Activated naive CD8-positive, alpha-beta T cell treated with anti-CD3 and anti-CD28 coated beads for 36 hours (primary cell): ENCODE measurements at places on chromosomes 2 and 18. TPM values are rescaled to one million over a fixed set of nuclear protein-coding genes. Genes with fewer than 3 reads are reported as not detected.

CPLX4 gene
- total RNA-seq: not detected

DPP10 gene
- total RNA-seq: not detected

DES gene
- 0.39 TPM for total RNA-seq

DNA sequence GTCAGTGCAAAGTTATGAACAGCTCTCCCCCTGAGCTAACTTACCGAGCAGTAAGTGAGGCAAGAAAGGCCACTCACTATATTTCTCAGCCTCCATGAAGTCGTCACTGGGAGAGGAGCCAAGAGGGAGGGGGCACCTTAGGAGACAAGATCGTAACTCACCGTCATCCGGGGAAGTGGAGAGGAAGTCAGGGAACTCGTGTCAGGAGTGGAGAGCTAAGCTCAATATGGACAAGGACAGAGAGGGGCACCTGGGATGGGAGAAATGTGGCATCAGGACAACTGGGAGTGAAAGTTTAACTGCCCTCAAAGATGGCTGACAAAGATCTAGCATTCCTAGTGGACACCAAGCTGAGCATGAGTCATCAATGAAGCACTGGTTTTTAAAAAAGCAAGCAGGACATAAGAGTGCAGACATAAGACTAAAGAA, 37.1 kb downstream of the BCL11A start:
- H3K4me1 ChIP-seq: peaks cover 17% of the 10 kb centered on the region
- no peaks in the 10 kb centered on the region for H3K36me3 ChIP-seq
- H3K27me3 ChIP-seq: peaks cover 20% of the 10 kb centered on the region
- H3K27ac ChIP-seq: no peak overlapping the region
- no peak for DNase-seq
- no peak overlapping the region for H3K4me3 ChIP-seq

SLC8A1 gene
- total RNA-seq: 0.31 TPM

G6PC2 gene
- total RNA-seq: not detected

GRCh38 chr2:2181493-2181892, 149.6 kb downstream of the MYT1L start:
- no peak overlapping the region for H3K4me3 ChIP-seq
- H3K27me3 ChIP-seq: peaks cover 9% of the 10 kb centered on the region
- DNase-seq: no peak
- no peak overlapping the region for H3K27ac ChIP-seq
- H3K36me3 ChIP-seq: no peaks in the 10 kb centered on the region

- peaks cover 19% of the 10 kb centered on the region for H3K4me1 ChIP-seq
- H3K4me3 ChIP-seq: peak overlapping the region; percentile 20
- H3K27me3 ChIP-seq: no peaks in the 10 kb centered on the region
- H3K36me3 ChIP-seq: no peaks in the 10 kb centered on the region
Observed at GRCh38 chr18:77004555-77005380, 127.8 kb downstream of the MBP start.

DNA sequence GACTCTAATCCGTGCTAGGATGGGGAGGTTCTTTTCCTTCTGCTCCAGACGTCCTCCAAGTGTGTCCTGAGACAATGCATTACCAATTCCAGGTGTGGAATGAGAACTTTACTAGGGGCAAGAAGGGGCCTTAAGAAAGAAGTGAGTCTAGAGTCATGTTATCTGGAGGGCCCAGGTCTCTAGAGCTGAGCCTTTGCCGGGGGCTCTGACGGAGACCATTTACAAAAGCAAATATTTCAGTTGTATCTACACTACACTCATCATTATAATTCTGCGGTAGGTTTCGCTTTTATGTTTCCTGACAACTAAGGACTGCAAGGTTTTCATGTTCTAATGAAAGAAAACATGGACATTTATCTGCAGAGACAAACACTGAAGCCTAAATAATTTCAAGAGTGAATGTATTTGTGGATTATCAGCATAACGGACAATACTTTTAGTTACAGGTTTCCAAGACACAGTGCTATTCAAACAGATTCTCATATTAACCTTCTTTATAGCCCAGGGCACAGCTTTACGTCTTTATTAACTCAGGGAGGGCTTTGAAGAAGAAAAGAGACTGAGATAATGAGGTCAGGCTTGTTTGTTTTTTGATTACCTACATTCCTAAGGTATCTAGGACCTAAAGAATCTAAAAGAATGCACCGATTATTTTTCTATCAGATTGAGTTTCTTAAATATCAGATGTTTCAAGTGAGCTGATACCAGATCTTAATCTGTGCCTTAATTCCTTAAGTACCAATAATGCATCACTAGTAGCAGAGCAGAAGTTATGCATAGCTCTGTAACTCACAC, 15.0 kb upstream of the LAMA1 start:
- H3K4me3 ChIP-seq: no peak overlapping the region
- H3K27me3 ChIP-seq: no peaks in the 10 kb centered on the region
- H3K4me1 ChIP-seq: no peaks in the 10 kb centered on the region
- no peak for DNase-seq
- no peaks in the 10 kb centered on the region for H3K36me3 ChIP-seq

DNA sequence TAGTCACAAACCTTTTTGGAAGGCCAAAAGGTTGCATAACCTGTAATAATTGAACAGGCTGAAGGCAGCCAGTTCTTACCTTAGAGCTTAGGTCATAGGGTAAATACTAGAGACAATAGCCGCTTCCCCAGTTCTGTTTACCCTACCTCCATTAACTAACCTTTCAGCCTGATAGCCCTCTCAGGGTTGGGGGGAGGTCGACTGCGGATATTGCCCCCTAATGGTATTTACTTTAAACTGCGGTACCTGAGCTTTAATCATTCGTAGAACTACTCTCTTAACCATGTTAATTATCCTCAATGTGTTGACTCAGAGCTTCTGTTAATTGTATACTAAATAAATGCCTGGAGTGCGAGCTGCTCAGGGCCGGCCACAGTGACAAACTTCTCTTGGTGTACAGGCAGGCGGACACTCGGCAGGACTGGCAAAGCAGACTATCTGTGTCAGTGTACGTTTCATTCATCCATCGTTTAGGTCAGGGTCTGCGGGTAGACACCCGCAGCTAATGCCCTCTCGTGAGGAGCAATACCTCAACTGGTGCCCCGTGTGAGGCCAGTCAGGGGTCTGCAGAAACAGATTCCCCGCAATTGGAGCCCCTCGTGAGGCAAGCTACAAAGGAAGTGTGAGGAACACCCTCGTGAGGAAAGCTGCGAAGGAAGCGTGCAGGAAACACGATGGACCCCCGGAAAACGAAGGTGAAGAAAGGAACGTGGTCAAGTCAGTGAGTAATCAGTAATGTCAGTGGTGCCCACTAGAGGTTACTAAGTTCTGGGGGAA, 115.3 kb upstream of the SCN7A start:
- no peak overlapping the region for H3K4me3 ChIP-seq
- H3K4me1 ChIP-seq: peaks cover 11% of the 10 kb centered on the region
- no peaks in the 10 kb centered on the region for H3K36me3 ChIP-seq
- H3K27ac ChIP-seq: no peak overlapping the region
- H3K27me3 ChIP-seq: peaks cover 44% of the 10 kb centered on the region
- no peak for DNase-seq

GRCh38 chr2:133504566-133505505, 63.4 kb downstream of the NCKAP5 start:
- no peaks in the 10 kb centered on the region for H3K36me3 ChIP-seq
- H3K27me3 ChIP-seq: no peaks in the 10 kb centered on the region
- no peak for DNase-seq
- H3K4me1 ChIP-seq: no peaks in the 10 kb centered on the region

DNA sequence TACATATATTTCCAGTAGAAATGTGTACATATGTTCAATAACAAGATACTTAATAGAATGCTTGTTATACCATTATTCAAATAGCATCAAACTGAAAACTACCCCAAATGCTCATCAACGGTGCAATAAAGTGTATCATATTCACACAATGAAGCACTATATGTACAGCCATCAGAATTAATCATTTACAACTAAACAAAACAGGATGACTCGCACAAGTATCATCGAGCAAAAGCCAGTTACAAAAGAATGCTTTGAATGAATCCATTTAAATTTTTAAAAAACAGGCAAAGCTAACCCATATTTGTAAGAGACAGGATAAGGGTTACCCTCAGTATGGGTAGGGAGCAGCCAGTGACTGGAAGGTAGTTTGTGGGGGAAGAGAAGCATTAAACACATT, 132.8 kb upstream of the PDE1A start:
- H3K4me3 ChIP-seq: no peak overlapping the region
- H3K27me3 ChIP-seq: peaks cover 5% of the 10 kb centered on the region
- no peak for DNase-seq
- no peak overlapping the region for H3K27ac ChIP-seq
- no peaks in the 10 kb centered on the region for H3K4me1 ChIP-seq

DNA sequence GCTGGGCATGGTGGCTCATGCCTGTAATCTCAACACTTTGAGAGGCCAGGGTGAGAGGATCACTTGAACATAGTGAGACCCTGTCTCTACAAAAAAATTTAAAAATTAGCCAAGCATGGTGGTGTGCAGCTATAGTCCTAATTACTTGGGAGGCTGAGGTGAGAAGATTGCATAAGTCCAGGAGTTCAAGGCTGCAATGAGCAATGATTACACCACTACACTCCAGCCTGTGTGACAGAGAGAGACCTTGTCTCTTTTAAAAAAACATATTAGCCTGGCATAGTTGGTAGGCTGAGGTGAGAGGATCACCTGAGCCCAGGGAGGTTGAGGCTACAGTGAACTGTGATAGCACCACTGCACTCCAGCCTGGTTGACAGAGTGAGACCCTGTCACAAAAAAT, 13.7 kb downstream of the TRAPPC8 start:
- H3K27me3 ChIP-seq: no peaks in the 10 kb centered on the region
- no peak overlapping the region for H3K4me3 ChIP-seq
- H3K36me3 ChIP-seq: peaks cover 22% of the 10 kb centered on the region
- no peak overlapping the region for H3K27ac ChIP-seq
- DNase-seq: no peak
- H3K4me1 ChIP-seq: peaks cover 9% of the 10 kb centered on the region

- peaks cover 8% of the 10 kb centered on the region for H3K27me3 ChIP-seq
- H3K4me1 ChIP-seq: no peaks in the 10 kb centered on the region
- H3K36me3 ChIP-seq: no peaks in the 10 kb centered on the region
- DNase-seq: no peak
Observed at GRCh38 chr2:16716024-16716423, 50.4 kb upstream of the CYRIA start.

- H3K36me3 ChIP-seq: peaks cover 2% of the 10 kb centered on the region
- H3K4me1 ChIP-seq: peaks cover 38% of the 10 kb centered on the region
- no peak for DNase-seq
- no peak overlapping the region for H3K27ac ChIP-seq
- H3K27me3 ChIP-seq: peaks cover 6% of the 10 kb centered on the region
Observed at GRCh38 chr2:100137318-100137717, 5.1 kb downstream of the AFF3 start.

- H3K4me1 ChIP-seq: no peaks in the 10 kb centered on the region
- no peak overlapping the region for H3K27ac ChIP-seq
- no peaks in the 10 kb centered on the region for H3K36me3 ChIP-seq
- no peak for DNase-seq
- H3K4me3 ChIP-seq: no peak overlapping the region
Observed at GRCh38 chr2:173762221-173762620, 203.0 kb downstream of the SP3 start.

GRCh38 chr2:75705921-75706320, 4.8 kb downstream of the GCFC2 start:
- peaks cover 24% of the 10 kb centered on the region for H3K4me1 ChIP-seq
- H3K27ac ChIP-seq: no peak overlapping the region
- no peaks in the 10 kb centered on the region for H3K27me3 ChIP-seq
- no peak overlapping the region for H3K4me3 ChIP-seq

GAREM1 gene
- not detected for total RNA-seq

DOCK10 gene
- 159 TPM for total RNA-seq

DNA sequence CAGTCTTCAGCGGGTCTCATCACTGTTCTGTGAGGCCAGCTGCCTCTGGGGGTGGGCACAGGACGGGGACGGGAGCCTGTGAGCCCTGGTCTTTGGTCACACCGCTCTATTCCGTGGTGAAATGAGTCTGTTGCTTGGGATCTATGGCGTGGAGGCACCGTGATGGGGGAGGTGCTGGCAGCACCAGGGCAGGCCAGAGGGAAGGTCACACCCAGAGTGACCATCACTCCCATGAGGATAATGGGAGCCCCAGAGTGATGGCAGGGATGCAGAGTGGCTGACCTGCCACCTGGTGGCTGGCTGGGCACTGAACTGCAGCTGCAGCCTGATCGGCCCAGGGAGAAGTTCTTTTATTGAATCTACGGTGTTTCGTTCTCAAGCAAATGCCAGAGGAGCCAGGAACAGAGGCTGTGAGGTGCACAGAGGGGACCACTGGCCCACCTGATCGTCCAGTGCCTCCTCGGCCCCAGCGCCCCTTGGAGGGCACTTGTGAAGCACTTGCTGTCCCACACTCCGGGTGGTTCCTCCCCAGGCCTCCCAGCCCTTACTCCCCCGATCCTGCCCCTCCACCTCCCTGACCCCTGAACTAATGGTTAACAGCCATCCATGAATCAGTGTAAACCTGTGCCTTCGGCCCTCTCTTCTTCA, 17.9 kb downstream of the KCNIP3 start:
- no peaks in the 10 kb centered on the region for H3K36me3 ChIP-seq
- H3K4me1 ChIP-seq: no peaks in the 10 kb centered on the region
- DNase-seq: no peak
- H3K4me3 ChIP-seq: no peak overlapping the region
- no peak overlapping the region for H3K27ac ChIP-seq
- no peaks in the 10 kb centered on the region for H3K27me3 ChIP-seq

GRCh38 chr18:55778788-55779690, 191.0 kb upstream of the TCF4 start:
- DNase-seq: no peak
- no peak overlapping the region for H3K27ac ChIP-seq
- H3K4me3 ChIP-seq: peak overlapping the region; percentile 55
- peaks cover 68% of the 10 kb centered on the region for H3K27me3 ChIP-seq
- H3K36me3 ChIP-seq: no peaks in the 10 kb centered on the region

DNA sequence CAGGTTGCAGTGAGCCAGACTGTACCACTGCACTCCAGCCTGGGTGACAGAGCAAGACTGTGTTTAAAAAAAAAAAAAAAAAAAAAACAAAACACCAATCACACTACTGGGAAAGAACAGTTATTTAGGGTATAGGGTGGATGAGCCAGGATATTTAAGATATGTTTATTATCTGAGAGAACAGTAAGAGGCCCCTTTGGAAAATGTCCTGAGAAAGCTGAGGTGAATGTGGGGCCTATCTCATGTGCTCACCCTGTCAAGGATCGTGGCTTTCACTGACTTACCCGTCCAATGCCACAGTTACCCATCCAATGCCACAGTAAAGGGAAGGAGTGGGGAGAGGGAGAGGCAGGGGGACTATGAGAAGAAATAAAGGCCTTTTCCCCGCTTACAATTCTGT, 19.9 kb upstream of the ENOSF1 start:
- peaks cover 3% of the 10 kb centered on the region for H3K4me1 ChIP-seq
- no peaks in the 10 kb centered on the region for H3K27me3 ChIP-seq
- DNase-seq: no peak
- H3K36me3 ChIP-seq: peaks cover 41% of the 10 kb centered on the region
- no peak overlapping the region for H3K27ac ChIP-seq

SERPINB13 gene
- not detected for total RNA-seq

CYP27A1 gene
- total RNA-seq: not detected

- peaks cover 29% of the 10 kb centered on the region for H3K4me1 ChIP-seq
- H3K36me3 ChIP-seq: peaks cover 10% of the 10 kb centered on the region
- H3K27ac ChIP-seq: peak within 1 kb of the TSS; percentile 87
- peak within 1 kb of the TSS; percentile 75 for H3K4me3 ChIP-seq
Observed at GRCh38 chr2:98086491-98087446, at the start of gene VWA3B. Gene VWA3B (plus strand): TSS chr2:98087167. CDS start chr2:98093093, 5,926 bp downstream.
